Foreskin keratinocyte (primary cell): ENCODE measurements at places on chromosomes 7 and 10. TPM values are rescaled to one million over a fixed set of nuclear protein-coding genes. Genes with fewer than 3 reads are reported as not detected.

POU6F2 gene
- total RNA-seq = not detected in 2 replicates

IRF5 gene
- total RNA-seq = 0.81 and 1.1 TPM in 2 replicates

DNA sequence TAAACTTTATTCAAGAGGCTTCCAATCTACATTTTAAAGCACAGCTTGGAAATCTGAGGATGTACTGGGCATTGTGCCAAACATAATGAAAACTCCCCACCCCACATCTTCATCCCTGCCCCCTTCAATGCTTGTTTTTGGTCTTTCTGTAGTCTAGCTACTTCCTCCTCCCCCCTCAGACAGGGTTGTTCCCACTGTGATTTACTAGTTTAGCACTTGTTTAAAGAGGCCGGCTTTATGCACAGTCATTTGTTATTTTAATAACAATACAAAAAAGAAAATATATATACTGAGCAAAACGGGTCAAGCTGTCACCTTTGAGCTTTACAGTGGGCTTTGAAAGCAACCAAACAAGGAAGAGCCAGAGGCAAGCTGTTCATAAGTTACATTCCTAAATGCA, 132.6 kb downstream of the CHRM2 start:
- DNase-seq = no peak

DNA sequence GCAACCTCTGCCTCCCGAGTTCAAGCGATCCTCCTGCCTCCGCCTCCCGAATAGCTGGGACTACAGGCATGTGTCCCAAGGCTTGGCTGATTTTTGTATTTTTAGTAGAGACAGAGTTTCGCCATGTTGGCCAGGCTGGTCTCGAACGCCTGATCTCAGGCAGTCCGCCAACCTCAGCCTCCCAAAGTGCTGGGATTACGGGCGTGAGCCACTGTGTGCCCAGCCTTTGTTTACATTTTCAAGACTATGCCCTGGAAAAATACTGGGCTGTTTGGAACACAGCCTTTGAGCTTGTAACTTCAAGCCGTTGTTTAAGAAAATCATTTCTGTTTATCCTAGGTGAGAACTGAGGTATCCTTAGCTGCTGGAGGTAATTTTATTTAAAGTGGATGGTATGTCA, 1.9 kb downstream of the ZKSCAN1 start:
- DNase-seq = no peak

- DNase-seq = no peak
Observed at GRCh38 chr7:149620961-149621360, 123.4 kb upstream of the ZNF746 start.
